ENCODE measurements at places on chromosomes 12 and 14.

GRCh38 chr12:79978692-79979091, 43.8 kb upstream of the PPP1R12A start:
- DNase-seq: no peak

GRCh38 chr14:70018713-70019211, 139.5 kb downstream of the SMOC1 start:
- no peak for DNase-seq

GRCh38 chr14:55910601-55911243, 207.5 kb upstream of the PELI2 start:
- DNase-seq: no peak

DNA sequence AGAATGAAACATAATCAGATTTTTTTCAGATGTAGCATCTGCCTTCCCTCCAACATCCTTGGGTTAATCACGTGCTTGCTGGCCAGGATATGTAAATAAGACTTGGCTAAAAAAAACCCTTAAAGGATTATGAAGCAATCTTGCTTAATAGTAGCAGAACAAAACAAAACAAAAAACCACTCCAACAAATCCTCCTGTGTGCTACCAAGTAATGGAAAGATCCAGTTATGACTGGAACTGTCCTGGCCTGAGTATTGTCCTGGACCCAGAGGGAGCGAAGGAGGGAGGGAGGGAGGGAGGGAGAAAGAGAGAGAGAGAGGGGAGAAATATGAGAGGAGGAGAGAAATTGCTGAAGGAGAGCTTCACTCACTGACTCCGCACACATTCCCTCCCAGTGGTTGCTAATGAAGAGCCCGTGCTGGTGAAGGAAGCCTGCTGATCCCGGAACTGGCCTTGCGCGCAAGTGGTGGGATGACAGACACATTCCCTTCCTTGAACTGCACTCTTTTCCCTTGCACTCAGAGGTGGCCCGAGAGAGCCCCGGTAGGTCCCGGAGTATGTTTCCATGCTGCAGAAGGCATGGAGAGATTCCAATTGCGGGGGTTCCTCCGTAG, 57.2 kb downstream of the HMGA2 start:
- no peak for DNase-seq

DNA sequence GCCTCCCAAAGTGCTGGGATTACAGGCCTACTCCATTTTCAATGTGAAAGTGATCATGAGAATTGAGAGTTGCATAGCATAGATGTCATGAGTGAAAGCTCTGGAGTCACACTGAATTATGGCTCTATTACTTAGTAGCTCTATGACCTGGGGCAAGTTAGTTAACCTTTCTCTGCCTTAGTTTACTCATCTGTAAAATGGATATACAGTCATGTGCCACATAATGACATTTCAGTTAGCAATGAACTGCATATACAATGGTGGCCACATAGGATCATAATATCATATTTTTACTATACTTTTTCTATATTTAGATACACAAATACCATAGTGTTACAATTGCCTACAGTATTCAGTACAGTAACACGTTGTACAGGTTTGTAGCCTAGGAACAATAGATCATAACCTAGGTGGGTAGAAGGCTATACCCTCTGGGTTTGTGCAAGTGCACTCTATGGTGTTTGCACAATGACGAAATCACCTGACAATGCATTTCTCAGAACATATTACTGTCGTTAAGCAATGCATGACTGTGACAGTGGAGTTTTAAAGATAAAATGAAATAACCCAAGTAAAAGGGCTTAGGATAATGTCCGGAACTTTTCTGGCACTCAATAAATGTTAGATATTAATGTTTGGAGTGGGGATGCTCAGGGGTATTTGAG, 53.1 kb downstream of the ZFYVE26 start:
- no peak for DNase-seq

GRCh38 chr12:66103016-66103913, 27.3 kb downstream of the LLPH start:
- DNase-seq: no peak

- DNase-seq: no peak
Observed at GRCh38 chr12:62705846-62706245, 229.1 kb downstream of the PPM1H start.

DNA sequence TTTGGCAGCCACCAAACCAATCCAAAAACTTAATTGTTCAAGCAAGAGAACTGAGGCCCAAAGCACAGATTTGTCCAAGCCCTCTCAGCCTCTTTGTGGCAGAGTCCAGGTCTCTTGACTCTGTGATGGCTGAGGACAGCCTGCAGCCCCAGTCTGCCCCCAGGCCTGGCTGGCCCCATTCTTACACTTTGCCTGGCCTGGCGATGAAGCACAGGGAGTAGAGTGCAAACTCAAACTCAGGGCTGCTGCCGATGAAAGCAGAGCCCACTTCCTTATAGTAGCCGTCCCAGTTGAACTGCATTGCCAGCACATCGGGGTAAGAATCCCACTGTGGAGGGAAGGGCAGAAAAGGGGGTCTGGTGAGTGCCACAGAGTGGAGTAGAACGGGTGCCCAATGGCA, 5.6 kb upstream of the RPAP3 start:
- DNase-seq: no peak

GRCh38 chr14:93019367-93019843, 96.3 kb downstream of the ITPK1 start:
- peak; percentile 96 for DNase-seq

GRCh38 chr12:12032851-12033797, 37.6 kb upstream of the BCL2L14 start:
- DNase-seq: peak; percentile 87

DNA sequence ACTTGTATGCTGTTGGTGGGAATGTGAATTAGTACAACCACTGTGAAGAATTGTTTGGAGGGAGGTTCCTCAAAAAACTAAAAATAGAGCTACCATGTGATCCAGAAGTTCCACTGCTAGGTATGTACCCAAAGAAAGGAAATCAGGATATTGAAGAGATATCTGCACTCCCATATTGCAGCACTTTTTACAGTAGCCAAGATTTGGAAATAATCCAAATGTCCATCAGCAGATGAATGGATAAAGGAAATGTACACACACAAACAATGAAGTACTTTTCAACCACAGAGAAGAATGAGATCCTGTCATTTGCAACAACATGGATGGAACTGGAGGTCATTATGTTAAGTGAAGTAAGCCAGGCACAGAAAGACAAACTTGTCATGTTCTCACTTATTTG, 25.9 kb downstream of the TIGAR start:
- DNase-seq: no peak

- no peak for DNase-seq
Observed at GRCh38 chr14:50045039-50045711, 71.2 kb downstream of the VCPKMT start.

- no peak for DNase-seq
Observed at GRCh38 chr12:1529862-1530591, 64.4 kb downstream of the FBXL14 start.

DNA sequence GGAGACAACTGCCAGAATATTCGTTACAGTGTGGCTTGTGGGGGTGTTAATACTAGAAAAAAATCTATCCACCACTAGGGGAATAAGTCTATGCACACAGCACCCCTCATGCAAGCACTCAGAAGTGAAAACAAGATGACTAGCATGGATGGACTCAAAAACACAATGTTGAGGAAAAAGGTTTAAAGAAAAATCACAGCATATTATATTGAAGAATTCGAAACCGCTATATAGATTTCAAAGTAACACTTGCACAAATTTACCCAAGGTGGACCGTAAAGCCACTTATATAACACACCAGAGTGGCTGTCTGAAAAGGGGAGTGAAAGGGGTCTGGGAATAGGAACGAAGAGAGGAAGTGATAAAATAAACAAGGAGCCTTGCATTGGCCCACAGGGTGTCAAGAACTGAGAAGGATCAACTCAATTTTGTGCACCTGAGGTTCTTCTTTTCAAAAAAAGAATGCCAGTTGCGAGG, 544 bp downstream of the ABCD4 start:
- peak; percentile 69 for DNase-seq

All from NCI-H1694 treated with DMSO at 0.1 percent for 48 hours (cell line).